Psoas muscle (tissue), 8 donors: ENCODE measurements at places on chromosomes 6 and 20. TPM values are rescaled to one million over a fixed set of nuclear protein-coding genes. Genes with fewer than 3 reads are reported as not detected.

- H3K4me3 ChIP-seq: no peak overlapping the region
- H3K27ac ChIP-seq: no peak overlapping the region
- H3K36me3 ChIP-seq: no peaks in the 10 kb centered on the region
- H3K27me3 ChIP-seq: no peaks in the 10 kb centered on the region
- H3K4me1 ChIP-seq: no peaks in the 10 kb centered on the region
These were observed 508.4 kb upstream of the SULF2 start for GRCh38 chr20:48293671-48294070.

GRCh38 chr20:1942486-1943274 lies 47.5 kb downstream of the SIRPA start:
- no peak for DNase-seq
- no peaks in the 10 kb centered on the region for H3K36me3 ChIP-seq
- H3K4me3 ChIP-seq: no peak overlapping the region

- no peaks in the 10 kb centered on the region for H3K4me1 ChIP-seq
- no peaks in the 10 kb centered on the region for H3K27me3 ChIP-seq
- no peak for DNase-seq
- no peaks in the 10 kb centered on the region for H3K36me3 ChIP-seq
- no peak overlapping the region for H3K4me3 ChIP-seq
- no peak overlapping the region for H3K27ac ChIP-seq
These were observed 742.0 kb upstream of the POU3F2 start for GRCh38 chr6:98092331-98092730.

Gene PAK5
- polyA plus RNA-seq: not detected

DNA sequence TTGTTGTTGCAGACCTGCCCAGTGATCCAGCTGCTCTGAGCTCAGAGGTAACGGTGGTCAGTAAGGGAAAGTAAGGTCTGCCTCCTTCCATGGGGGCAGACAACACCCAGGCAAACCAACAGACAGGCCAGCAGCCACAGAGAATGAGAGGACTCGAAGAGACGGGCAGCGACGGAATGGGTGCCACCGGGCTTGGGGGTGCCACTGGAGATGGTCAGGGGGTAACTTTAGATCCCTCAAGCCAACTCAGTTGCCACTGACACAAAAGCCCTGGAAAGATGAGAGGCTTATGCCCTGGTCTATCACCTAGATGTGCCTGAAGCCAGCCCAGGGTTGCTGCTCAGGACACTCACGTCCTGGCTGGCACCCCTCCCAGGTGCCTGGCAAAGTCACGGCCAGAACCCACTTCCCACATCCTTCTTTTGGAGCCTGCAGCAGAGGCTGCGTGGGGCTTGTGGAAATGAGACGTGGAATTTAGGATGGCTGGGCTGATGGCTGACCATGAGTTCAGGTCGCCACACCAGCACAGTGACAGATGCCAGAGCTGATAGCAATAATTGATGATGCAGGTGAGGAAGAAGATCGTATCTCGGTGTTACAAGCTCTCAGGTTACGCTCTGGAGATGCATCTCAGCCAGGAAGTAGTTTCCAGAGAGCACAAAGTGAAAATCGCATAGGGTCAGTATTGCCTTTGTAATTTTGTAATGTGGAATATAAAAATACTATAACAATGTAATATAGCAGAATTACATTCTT lies 209.1 kb downstream of the SYNDIG1 start:
- DNase-seq: no peak
- H3K27me3 ChIP-seq: peaks cover 2% of the 10 kb centered on the region
- no peaks in the 10 kb centered on the region for H3K4me1 ChIP-seq
- H3K27ac ChIP-seq: no peak overlapping the region
- H3K4me3 ChIP-seq: no peak overlapping the region

Gene NOX3
- not detected for polyA plus RNA-seq

- no peak overlapping the region for H3K27ac ChIP-seq
- no peaks in the 10 kb centered on the region for H3K36me3 ChIP-seq
- H3K27me3 ChIP-seq: no peaks in the 10 kb centered on the region
- H3K4me1 ChIP-seq: no peaks in the 10 kb centered on the region
These were observed 82.9 kb upstream of the MARCKS start for GRCh38 chr6:113774127-113774825.

Gene ARFGAP1
- polyA plus RNA-seq: 30.4 TPM

Gene MOG
- polyA plus RNA-seq: not detected
